Fibroblast of mammary gland (primary cell): ENCODE measurements at places on chromosomes 5 and 9.

- no peak for DNase-seq
These were observed 420.6 kb upstream of the TYRP1 start for GRCh38 chr9:12272471-12273120.

DNA sequence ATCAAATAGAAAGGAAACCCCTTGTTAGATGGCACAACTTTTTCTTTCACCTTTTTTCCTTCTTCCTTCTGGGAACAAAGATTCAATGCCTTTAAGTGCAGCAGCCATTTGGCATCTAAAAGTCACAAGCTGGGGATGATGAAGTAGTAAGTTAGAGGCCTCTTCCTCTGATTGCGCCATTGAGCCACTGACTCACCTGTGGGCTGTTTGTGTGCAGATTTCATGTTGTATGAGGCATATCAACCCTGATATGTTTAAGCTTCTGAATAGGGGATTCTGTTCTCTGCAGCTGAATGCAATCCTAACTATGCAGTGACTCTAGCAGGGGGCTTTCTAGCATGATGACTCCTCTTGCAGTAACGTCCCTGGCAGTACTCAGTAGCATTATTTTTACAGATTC, 599.9 kb downstream of the CSNK1G3 start:
- peak; percentile 50 for DNase-seq

DNA sequence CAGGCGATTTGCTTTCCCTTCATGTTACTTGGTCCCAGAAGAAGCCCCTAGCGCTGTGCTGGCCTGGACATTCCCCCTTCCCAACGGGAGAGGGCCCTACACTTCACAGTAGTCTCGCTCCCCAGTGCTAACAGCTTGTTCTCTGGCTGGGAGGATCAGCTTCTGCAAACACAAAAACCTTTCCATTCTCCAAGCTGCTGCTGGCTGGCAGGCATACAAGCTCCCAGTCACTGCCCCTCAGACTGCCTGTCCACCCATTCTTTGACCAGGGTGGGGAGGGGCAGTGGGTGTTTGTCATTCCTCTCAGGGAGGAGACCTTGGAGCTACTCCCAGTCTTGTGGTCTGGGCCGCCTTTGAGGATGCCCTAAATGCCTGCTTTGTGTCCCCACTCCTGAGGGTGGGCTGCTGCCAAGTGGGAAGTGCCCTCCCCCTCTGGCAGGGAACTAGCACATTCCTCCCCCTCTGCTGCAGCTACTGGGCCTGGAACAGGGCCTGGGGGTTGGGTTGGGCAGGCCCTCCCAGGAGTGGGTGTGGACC, 20.8 kb downstream of the ENHO start:
- peak; percentile 48 for DNase-seq

- DNase-seq = peak; percentile 38
These were observed 22.6 kb upstream of the ASPN start for GRCh38 chr9:92504881-92505280.

- no peak for DNase-seq
These were observed 21.6 kb upstream of the RASA1 start for GRCh38 chr5:87246061-87246460.

GRCh38 chr5:39716532-39717028, 291.8 kb upstream of the DAB2 start:
- peak; percentile 68 for DNase-seq
